ENCODE measurements at places on chromosomes 13 and 19.

DNA sequence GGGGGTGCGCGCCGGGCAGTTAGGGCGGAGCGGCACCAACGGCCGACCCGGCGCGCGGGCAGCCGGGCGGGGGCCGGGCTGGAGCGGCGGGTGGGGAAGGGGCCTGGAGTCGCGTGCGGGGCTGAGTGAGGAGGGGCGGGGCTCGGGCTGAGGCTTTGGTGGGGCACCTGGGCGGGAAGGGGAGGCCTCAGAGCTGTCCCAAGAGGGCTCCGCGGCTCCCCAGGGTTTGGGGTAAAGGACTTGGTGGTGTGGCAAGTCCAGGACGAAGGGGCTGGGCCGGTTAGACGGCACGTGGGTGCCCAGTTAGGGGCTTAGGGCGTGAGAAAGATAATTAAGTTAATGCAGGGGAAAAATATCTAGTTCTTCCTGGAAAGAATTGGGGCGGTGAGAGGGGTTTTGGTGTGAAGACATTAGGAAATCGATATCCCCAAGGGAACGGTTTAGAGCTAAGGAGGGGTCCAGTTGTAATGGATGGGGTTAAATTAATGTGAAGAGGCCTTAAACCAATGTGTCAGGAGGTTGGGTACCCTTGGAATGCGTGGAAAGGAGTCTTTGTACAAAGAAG lies 496 bp downstream of the ZNF574 start:
- peak; percentile 17 for DNase-seq

- DNase-seq: peak; percentile 33
Measured at GRCh38 chr13:105847527-105848291, 687.8 kb downstream of the EFNB2 start.

DNA sequence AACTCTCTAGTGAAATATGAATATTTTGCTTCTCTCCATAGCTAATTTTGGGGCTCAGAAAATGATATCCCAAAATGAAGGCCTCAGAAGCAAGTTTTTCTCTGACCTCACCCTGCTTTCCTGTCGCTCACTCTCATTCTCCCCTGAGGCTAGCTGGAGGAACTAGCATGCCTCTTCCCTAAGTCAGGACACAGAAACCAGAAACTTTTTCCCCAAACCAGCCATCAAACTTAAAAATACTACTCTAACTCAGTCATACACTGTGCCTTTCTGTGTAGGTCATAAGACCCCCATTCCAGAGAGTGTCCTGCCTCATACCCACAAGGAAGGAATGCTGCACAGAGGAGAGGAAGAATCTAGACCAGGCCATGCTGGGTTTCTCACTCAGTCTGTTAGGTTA lies 329.6 kb downstream of the PCDH20 start:
- no peak for DNase-seq

GRCh38 chr13:109148243-109148642 lies 518.8 kb downstream of the MYO16 start:
- DNase-seq: no peak

- DNase-seq: no peak
Measured at GRCh38 chr13:43720780-43721397, 65.9 kb downstream of the ENOX1 start.

DNA sequence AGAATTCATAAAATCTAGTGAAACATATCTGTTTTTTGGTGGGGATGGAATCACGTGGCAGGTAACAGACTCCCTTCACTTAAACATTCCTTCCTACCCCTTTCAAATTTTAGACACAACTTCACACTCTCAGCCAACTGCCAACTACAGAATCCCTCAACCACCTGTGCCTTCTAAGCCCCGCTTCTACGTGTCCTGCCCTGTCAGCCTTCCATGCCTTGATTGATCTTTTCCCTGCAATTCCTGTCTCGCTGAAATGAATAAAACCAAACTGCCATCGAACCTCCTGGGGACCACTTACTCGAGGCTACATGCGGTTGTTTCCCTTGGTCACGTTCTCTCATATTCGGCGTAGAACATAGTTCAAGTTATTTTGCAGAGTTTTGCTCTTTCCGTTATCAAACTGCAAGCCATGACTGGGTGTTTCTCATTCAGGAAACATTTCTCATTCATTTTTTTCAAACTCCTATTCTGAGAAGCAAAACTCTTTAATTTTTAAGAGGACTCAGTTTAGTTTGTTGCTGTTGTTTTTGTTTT lies 1.1 kb downstream of the ZNF625 start:
- no peak for DNase-seq

DNA sequence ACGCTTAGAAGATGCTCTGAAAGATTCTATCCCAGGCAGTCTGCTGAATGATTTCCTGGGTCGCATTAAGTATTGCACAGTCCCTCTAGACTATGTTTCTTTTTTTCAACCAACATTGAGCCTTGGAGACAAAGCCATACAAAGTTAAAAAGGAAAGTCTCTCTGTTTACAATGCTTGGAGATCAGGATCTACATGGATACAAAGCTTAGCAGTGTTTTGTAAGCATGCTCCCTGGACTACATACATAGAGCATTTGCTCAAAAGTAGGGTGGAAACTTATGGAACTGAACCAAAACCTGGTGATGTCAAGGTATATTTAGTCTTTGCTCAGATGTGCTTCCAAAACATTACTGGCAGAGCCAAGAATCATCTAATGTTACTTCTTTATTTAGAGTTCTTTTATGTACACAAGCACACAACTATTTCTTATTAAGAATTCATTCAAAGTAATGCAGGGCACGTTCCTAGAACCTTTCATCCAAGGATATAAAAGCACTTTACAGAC lies 241.2 kb downstream of the ABCC4 start:
- no peak for DNase-seq

GRCh38 chr13:100694722-100695508 lies 20.3 kb upstream of the TMTC4 start:
- DNase-seq: no peak

DNA sequence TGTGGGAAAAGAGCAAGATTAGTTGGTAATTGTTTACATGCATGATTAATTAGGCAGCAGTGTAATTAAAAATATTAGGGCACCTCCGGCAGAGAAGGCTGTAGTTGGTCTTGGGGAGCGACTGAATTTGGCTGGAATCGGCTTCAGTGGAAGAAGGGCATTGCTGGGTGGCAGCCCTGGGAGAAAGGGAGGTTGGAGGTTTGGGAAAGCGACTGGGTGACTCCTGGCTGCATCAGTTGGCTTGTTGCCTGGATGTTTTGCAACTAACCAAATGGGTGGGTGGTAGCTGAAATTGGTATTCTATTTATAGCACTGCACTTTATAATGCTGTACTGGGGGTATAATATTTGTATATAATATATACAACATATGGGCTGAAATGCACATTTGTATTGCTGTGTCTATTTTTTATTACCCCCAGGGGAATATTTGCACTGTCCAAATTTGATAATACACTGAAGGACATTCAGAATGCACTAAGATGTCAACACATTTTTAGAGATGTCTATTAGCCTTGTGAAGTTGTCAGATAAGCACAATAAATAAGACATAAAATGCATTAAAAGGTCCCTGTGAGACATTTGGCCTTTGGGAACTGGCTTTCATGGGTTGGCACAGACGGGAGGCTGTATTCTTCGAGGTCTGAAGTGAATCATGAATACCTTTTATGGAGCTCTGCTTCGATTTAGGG lies 1.7 kb downstream of the B3GLCT start:
- peak; percentile 35 for DNase-seq

DNA sequence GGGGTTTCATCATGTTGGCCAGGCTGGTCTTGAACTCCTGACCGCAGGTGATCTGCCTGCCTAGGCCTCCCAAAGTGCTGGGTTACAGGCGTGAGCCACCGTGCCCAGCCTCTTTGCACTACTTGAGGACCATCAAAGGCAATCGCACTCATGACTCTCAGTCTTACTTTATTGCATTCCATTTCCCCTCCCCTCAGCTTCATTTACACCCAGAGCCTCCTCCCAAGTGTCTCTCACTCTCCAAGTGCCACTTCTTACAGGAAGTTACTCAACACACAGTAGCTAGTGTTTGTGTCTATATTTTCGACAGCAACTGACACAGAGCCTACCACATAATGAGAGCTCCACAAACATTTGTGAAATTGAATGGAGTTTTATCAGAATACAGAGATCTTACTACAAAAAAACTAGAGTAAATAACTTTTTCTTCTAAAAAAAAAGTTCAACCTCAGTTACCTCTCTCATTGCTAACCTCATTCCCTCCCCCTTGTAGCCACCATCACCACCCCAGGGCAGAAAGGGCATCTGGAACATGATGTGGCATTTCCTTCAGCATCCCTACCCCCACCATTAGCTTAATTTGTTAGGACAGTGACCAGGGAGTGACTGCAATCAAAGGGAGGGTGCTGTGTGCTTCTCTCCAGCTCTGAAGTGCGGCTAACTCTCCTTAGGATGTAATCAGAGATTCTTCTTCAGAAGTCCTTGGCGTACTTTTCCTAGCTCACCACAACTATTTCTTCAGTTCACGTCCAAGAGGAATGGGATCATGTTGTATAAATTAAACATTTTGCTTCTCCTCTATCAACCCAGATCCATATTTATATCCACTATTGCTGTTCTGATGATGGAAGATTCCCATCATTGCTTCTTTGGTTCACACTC lies 17.0 kb upstream of the RUBCNL start:
- DNase-seq: no peak

DNA sequence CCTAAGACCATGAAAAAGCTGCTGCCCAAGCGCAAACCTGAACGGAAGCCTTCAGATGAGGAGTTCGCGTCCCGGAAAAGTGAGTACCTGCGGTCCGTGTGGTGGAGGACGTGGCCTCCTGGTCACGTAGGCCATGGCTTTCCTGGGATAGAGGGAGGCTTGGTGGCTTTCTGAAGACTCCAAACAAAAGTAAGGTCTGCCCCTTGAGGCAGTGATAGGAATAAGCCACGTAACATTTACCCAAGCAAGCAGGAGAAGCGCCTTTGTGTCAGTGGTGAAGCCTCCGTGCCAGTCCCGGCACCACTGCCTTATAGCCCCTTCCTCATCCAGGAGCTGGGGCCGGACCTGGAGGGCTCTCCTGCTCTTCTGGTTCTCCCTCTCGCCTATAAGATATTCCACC lies 34.3 kb upstream of the TEX29 start:
- no peak for DNase-seq

GRCh38 chr19:37975596-37976515 lies 68.8 kb downstream of the SIPA1L3 start:
- DNase-seq: no peak

GRCh38 chr13:109436841-109437240 lies 349.5 kb downstream of the IRS2 start:
- no peak for DNase-seq

DNA sequence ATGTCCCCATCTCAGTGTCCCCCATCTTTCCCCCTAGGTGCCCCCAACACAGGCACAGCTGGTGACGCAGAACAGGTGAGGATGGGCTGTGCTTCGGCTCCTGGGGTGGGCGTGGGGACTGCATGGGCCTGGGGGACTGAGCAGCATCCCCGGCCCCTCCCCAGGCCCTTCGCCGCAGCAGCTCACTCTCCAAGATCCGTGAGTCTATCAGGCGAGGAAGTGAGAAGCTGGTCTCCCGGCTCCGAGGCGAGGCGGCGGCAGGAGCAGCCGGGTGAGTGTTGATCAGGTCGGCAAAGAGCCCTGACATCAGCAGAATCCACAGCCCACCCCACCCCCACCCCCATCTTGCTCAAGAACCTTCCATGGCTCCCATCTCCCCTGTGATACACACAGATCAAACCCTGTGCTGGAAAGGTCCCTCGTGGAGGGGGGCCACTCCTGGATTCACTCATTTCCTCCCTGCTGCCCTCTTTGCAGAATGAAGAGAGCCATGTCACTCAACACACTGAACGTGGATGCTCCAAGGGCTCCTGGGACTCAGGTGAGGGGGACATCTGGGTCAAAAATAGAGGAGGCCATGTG lies 10.0 kb downstream of the KLC3 start:
- DNase-seq: no peak

- DNase-seq: no peak
Measured at GRCh38 chr19:54105796-54106195, 3.1 kb downstream of the NDUFA3 start.

GRCh38 chr13:106103779-106104178 lies 431.7 kb downstream of the EFNB2 start:
- DNase-seq: no peak

GRCh38 chr13:110583178-110583865 lies 21.8 kb upstream of the RAB20 start:
- no peak for DNase-seq

- no peak for DNase-seq
Measured at GRCh38 chr13:92954746-92955145, 271.9 kb upstream of the GPC6 start.

DNA sequence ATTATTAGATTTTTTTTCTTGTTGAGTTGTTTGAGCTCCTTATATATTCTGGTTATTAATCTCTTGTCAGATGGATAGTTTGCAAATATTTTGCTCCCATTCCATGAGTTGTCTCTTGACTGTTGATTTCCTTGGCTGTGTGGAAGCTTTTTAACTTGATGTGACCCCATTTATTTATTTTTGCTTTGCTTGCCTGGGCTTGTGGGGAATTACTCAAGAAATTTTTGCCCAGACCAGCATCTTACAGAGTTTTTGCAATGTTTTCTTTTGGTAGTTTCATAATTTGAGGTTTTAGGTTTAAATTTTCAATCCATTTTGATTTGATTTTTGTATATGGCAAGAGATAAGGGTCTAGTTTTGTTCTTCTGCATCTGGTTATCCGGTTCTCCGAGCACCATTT lies 124.7 kb downstream of the PCCA start:
- DNase-seq: no peak

GRCh38 chr13:40348096-40348679 lies 318.3 kb downstream of the FOXO1 start:
- DNase-seq: no peak

DNA sequence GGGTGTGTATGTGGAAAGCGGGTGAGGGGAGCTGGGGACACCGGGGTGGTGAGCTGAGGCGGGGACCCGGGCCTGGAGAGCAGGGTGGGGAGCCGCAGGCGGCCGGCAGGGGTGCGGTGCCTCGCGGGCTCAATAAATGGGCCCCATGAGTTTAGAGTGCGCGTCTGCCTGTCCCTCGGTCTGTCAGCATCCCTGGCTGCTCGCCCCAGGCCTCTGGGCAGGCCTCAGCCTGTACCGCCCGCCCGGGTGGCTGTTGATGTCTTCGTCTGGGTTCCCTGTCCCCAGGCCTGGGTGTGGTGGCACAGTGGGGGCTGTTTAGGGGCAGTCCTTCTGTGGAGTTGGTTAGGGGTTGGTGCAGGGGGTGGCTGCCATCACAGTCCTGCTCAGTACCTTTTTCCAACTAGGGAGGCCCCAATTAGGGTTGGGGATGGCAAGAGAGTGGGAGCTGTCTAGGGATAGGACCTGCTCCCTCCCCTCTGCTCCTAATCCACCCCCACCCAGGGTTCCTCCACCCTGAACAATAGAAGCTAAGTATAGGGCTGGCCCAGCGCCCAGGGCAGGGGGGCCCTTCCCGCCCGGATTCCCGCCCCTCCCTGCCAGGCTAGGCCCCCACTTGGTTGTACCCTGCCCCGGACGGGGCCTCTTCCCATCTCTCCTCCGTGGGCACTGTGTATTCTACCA lies 12.2 kb downstream of the CIC start:
- DNase-seq: peak; percentile 61

GRCh38 chr19:1064661-1065605 lies 2.0 kb upstream of the ARHGAP45 start:
- peak; percentile 80 for DNase-seq

- no peak for DNase-seq
Measured at GRCh38 chr13:80313668-80314256, 27.2 kb downstream of the SPRY2 start.

- no peak for DNase-seq
Measured at GRCh38 chr19:55482156-55482961, 2.6 kb upstream of the NAT14 start.

GRCh38 chr19:16470911-16471811 lies 609 bp downstream of the EPS15L1 start:
- DNase-seq: peak; percentile 72
